ENCODE measurements at places on chromosomes 7 and 10. TPM values are rescaled to one million over a fixed set of nuclear protein-coding genes. Genes with fewer than 3 reads are reported as not detected.

CTAGE15 gene
- total RNA-seq, result not detected

UPK3BL2 gene
- 3.8 TPM for total RNA-seq

BBIP1 gene
- 50.2 TPM for total RNA-seq

ATOH7 gene
- 0.19 TPM for total RNA-seq

NPFFR1 gene
- total RNA-seq, result 0.01 TPM
